ENCODE measurements at places on chromosomes 12 and 14. TPM values are rescaled to one million over a fixed set of nuclear protein-coding genes. Genes with fewer than 3 reads are reported as not detected.
A peak's percentile ranks its signal among the peaks of the same experiment; 100 is the strongest.

MDGA2 gene
- total RNA-seq, result 0.17 TPM

RAB21 gene
- total RNA-seq, result 71.9 TPM

GRCh38 chr14:84708865-84709264, 821.1 kb upstream of the FLRT2 start:
- H3K4me3 ChIP-seq, result no peak overlapping the region
- no peak for DNase-seq
- H3K27me3 ChIP-seq, result no peaks in the 10 kb centered on the region
- H3K27ac ChIP-seq, result no peak overlapping the region

DNA sequence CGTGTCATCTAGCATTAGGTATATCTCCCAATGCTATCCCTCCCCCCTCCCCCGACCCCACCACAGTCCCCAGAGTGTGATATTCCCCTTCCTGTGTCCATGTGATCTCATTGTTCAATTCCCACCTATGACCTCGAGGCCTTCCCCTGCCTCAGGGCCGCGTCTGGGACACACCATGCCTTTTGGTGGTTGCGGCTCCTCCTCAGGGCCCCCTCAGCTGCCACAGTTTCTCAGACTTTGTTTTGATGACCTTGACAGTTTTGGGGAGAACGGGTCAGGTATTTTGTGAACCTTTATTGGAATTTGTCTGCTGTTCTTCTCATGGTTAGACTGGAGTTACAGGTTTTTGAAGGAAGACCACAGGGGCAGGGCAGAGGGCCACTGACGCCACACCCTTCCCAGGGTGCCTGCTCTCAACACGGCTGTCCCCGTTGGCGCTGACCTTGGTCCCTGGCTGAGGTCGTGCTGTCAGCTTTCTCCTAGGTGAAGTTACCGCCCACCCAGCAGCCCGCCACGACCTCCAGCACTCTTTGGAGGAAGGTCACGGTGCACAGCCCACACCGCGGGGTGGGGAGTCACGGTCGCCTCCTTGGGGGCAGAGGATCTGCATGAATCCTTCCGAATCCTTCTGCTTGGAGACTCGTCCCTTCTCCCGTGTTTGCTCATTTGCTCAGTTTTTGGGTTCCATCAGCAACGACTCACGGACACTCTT, 130.5 kb downstream of the KIF26A start:
- no peaks in the 10 kb centered on the region for H3K36me3 ChIP-seq
- no peak overlapping the region for H3K4me3 ChIP-seq
- H3K4me1 ChIP-seq, result no peaks in the 10 kb centered on the region
- H3K27me3 ChIP-seq, result no peaks in the 10 kb centered on the region
- no peak overlapping the region for H3K27ac ChIP-seq

DNA sequence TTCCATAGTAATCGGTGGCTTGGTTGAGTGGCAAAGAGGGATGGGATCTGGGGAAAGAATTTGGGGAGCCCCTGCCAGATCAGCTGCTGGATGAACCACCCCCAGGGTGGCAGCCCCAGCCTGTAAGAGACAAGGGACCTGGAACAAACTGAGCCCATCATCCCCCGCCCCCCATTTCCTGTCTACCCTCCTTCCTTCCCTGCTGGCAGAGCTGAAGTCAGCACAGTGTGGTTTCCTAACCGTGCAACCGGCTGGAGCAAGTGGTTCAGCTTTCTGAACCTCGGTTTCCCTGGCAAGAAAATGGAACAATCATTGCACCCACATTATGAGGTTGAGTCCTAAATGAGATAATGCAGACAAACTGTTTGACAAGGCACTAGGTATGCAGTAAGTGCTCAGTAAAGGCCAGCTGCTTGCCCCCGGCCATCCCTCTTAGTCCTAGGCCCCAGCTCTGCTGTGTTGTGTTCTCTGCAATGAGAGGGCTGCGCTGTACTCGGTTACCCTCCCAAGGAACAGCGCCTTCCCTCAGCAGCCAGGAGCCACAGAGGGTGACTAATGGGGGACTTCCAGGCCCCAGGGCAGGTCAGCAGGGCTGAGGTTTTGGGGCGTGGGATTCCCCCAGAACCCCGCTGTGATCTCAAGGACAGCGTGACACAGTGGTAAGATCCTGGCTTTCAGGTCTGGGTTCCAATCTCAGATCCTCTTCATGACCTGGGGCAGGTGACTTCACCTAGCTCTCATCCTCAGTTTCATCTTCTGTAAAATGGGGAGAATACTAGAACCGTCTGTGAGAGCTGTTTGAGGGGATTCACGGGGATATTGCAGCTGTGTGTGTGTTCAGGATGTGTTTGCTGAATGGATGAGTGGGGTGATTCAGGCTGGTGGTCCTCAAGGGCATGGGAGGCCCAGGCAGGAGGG, 16.5 kb downstream of the SELPLG start:
- H3K27ac ChIP-seq, result peak overlapping the region; percentile 81
- H3K27me3 ChIP-seq, result no peaks in the 10 kb centered on the region
- peaks cover 11% of the 10 kb centered on the region for H3K36me3 ChIP-seq
- DNase-seq, result no peak

KRT3 gene
- total RNA-seq, result not detected

DNA sequence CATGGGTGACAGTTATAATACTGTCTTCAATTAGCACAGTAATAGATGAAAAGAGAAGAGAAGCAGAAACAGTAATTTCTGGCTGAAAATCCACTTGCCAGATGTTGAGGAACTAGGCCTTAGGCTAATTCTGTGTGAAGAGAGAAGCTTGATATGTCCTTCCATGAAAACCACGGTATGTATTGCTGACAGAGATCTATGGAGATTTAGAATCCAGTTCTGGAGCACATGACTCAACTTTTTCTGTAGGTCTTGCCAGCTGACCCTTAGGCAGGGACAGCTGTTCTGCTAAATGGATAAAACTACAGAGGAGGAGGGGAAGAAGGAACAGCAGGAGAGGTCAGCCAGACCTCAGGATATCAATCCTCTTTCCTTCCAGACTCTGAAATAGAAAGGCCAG, 211.5 kb downstream of the PRKD1 start:
- no peaks in the 10 kb centered on the region for H3K36me3 ChIP-seq
- no peaks in the 10 kb centered on the region for H3K27me3 ChIP-seq
- DNase-seq, result no peak

DNA sequence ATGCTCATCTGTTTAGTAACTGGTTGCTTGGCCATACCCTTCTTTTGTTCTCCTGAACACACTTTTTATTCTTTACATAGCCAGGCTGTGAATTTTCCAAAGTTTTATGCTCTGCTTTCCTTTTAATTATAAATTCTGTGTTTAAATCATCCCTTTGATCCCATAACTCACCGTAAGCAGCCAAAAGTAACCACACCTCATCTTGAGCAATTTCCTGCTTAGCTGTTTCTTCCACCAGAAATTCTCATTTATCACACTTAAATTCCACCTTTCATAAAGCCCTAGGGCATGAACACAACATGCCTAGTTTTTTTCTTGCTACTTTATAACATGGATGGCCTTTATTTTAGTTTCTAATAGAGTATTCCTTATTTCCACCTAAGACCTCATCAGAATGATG, 510.7 kb downstream of the C12orf50 start:
- H3K27me3 ChIP-seq, result no peaks in the 10 kb centered on the region
- H3K27ac ChIP-seq, result no peak overlapping the region
- no peak for DNase-seq
- H3K4me3 ChIP-seq, result no peak overlapping the region

GPD1 gene
- total RNA-seq, result 6.8 TPM

KRT73 gene
- not detected for total RNA-seq

DNA sequence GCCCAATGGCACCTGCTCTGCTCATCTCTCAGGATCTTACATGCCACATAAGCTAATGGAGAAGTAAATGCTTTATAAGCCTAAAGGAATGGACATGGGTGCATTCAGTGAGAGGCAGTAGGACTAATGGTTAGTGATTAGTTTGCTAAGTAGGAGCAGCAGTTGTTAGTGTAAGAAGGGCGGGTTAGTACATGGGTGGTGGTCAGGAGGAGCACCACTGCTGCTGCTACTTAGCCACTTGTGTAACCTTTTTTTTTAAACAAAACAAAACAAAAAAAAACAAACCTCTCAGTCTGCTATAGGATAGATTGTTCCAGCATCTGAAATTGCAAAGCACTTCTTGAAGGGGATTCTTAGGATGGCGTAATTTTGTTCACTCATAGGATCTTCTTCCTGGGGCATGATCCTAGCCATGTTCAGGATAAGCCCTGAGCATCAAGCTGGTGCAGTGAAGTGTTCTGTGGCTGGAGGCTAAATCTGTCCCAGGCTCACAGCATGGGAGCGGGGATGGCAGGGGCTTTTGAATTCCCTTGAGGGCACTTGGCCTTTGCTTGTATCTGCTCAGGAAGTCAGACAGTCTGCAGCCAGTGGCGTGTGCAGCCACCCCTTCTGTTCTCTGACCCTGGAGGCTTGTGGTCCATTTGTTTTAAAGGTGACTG, 63.6 kb downstream of the CHST11 start:
- H3K27ac ChIP-seq, result no peak overlapping the region
- no peak for DNase-seq
- H3K4me1 ChIP-seq, result peaks cover 90% of the 10 kb centered on the region
- no peaks in the 10 kb centered on the region for H3K27me3 ChIP-seq
- H3K4me3 ChIP-seq, result no peak overlapping the region
- H3K36me3 ChIP-seq, result no peaks in the 10 kb centered on the region

GRCh38 chr14:85479771-85480170, 50.2 kb upstream of the FLRT2 start:
- H3K27ac ChIP-seq, result no peak overlapping the region
- H3K36me3 ChIP-seq, result no peaks in the 10 kb centered on the region
- no peak overlapping the region for H3K4me3 ChIP-seq
- H3K4me1 ChIP-seq, result peaks cover 2% of the 10 kb centered on the region
- no peaks in the 10 kb centered on the region for H3K27me3 ChIP-seq

All from left lung (tissue), 14 donors.